KG1 (cell line): ENCODE measurements at places on chromosomes 2 and 18.

GRCh38 chr2:143226714-143227541, 97.7 kb downstream of the ARHGAP15 start:
- no peak for DNase-seq

DNA sequence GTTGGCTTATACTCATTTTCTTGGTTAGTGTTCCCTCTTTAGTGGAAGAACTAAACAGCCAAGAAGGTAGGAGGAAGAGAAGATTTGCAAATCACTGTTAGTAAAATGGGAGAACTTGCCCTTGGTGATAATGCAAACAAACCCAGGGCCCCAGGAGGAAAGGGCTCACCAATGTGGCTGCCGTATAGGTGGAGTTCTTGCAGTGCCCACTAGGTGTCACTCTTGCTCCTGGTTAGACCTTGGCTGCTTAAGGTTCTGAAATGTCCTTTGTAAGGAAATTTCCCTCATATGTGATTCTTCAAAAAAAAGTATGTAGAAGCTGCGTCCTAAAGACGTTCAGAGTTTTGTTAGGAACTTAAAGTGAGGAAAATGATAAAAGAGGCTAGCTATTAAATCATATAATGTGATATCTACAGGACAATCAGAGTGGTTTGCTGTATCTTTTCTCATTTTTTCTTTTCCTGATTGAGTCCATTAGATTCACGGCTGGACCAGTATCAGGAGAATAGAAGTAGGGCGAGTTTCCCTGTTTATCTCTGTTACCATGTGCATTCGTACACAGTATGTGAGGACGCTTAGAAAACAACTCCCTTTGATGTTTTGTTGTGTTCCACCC, 48.6 kb downstream of the RPIA start:
- peak; percentile 23 for DNase-seq

DNA sequence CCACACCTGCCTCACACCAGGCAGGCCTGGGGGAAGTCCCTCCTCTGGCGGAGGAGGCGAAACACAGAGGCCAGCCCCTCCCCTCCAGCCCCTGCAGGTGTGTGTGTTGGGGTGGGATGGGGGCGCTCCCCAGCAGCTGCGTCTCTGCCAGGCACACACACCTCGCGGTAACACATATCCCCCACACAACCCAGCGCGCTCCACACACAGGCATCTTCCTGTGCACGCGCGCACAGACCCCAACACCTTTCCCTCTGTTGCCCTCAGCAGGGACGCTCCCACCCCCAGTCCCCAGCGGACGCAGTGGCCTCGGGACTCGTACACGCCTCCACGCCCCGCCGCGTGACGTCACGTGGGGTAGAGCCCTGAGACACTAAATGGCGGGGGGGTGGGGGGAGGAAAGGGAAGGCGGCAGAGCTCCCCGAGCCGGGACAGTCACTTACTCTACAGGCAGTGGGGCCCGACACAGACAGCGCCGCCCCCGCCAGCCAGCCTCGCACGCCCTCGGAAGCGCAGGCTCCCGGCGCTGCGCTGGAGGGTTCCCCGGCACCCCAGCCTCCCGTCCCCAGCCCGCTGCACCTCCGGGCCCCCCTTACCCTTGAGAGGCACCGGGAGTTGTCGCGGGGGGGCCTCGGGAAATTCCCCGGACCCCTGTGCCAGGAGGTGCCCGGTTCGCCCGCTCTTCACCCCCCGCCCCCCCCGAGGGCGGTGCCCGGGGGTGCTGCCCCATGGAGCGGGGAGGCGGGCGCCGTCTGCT, at the start of gene WNT10A:
Gene WNT10A, plus strand, starts transcription at position 751 of the 757 bp plus-strand sequence. CDS start 144 bp downstream, outside the sequence.
- DNase-seq: no peak

GRCh38 chr2:162711832-162712540, 126.6 kb downstream of the KCNH7 start:
- no peak for DNase-seq

DNA sequence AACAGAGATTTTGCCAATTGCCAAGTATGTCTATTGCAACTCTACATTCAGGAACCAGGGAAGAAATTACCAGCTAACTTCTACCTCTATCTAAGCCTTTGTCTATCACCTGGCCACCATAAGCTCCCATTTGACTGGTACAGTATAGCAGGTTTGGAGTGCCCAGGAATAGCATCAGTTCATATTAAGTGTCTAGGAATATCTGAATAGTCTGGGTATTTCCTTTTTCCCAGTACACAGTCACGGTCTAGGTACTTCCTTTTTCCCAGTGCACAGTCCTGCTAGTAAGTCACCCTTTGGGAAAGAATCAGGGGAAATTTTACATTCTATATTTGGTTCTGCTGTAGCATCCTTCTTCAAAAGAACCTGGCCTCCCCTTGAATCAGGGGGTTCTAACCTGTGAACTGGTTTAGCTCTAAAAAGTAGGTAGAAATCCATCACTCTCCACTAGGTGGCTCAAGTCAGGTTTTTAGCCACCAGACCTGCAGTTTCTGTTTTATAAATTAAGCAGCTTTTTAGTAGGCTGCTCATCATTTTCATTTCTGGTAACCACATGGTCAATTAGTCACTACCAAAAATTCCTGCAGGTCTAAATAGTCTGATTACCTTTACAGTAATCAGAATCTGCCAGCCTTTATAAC, 49.3 kb upstream of the DNAJC10 start:
- DNase-seq: no peak

GRCh38 chr2:61326423-61326822, 144.5 kb downstream of the USP34 start:
- no peak for DNase-seq

GRCh38 chr2:225354281-225354774, 45.2 kb upstream of the NYAP2 start:
- DNase-seq: no peak

DNA sequence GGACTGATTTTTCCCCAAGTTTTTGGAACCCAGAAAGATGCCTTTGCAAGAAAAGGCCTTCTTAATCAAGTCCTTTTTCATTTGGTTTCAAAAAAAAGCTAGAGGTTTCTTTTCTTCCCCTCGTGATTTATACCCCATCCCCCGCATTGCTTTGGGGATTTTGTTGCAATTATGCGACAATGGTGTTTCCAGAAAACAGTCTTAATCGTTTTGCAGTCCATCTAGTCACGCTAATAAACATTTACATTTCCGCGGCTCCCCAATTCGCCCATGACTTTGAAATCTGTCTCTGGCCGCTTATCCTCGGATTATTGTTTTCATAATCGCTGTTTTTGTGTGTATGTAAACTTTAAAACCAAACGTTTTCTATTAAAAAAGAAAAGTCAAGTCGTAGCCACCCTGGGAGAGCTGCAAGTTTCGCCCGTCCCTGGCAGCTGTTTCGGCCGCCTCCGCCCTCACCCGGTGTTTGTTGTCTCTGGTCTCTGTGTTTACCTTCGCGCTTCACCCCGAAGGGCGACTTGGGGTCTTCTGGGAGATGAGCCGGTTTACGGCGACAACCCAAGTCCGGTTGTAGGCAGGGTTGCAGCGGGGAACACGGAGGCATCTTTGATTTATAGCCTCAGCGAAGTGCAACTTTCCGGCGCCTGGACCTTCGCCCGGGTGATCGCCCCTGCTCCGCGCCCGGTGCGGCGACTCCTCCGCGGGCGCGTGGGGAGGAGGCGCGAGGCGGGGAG, 667 bp downstream of the SP9 start:
- no peak for DNase-seq

GRCh38 chr18:55470826-55471225, 117.2 kb downstream of the TCF4 start:
- no peak for DNase-seq

DNA sequence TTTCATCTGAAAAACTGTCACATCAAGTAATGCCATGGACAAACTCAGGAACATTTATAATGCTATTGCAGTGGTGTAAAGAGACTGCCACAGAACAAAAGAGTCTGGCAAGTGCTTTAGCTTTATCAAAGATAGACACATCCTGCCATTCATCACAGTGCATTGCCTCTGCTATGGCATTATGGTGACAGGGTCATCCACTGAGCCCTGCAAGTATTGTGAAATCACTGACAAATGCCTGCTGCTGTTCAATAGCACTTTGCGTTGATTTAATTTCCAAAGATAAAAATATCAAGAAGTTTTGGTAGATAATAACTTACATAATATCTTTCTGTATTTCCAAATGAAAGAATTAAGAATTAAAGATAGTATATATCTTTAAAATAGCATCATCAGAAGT, 38.7 kb downstream of the NYAP2 start:
- no peak for DNase-seq

- DNase-seq: no peak
Measured at GRCh38 chr2:1032030-1032429, 81.4 kb downstream of the SNTG2 start.

DNA sequence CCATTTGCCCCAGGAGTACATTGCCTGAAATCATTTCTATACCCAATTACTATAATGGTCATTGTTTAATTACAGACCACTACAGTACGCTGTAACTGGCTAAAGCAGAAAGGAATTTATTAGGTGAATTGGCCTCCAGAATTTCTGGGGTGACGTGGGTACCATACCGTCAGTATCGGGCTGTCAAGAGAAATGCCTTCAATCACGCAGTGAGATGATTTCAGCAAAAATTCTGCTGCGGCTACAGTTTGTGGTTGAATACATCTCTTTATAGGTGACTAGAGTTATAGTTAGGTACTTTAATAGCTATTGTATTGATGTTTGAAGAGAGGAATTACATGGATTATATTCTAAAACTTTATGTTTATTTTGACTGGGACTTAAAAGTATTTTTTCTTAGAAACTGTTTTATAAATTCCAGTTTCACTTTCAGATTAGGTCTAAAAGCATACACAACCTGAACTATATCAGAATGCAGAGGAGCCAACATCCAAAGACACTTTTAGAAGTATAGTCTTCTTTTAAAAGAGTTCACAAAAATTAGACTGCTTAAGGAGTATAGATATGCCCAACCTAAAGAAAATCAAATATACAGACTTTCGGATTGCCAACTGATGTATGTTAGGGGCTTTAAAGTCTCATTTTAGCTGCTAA, 128.4 kb downstream of the TTC27 start:
- no peak for DNase-seq

- DNase-seq: no peak
Measured at GRCh38 chr18:70973626-70974025, 684.8 kb downstream of the SOCS6 start.

- no peak for DNase-seq
Measured at GRCh38 chr18:75211002-75211621, 515 bp downstream of the TSHZ1 start.

DNA sequence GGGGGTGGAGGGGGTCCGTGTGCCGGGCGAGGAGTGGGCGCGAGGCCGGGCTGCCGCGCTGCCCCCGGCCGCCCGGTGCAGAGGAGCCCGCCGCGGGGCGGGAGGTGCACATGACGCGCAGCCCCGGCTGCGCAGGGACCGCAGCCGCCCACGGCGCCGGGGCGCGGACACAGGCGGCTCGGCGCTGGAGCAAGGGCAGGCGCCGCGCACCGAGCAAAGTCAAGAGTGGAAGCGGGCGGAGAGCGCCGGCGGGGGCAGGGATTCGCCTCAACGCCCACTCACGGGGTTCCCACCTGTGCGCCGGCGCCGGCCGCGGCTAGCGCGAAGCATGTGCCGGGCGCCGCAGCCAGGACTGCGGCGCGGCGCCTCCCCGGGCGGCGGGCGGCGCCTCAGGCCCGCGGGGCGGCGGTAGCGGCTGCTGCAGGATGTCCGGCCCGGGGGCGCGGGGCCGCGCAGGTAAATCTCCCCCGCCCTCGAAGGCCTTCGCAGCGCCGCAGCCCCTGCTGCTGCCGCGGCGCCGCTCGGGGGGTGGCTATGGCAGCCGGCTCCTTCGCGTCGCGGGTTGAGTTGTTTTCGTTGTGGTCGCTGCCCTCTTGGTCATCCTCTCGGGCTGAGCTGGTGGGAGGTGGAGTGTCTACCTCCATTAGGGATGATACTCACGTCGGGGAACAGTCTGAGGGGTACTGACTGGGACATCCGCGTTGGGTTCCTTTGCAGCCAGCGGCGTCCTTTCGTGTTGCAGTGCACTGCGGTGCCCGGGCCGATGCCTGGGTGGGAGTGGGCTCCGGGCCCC, 216.3 kb upstream of the DTNA start:
- DNase-seq: no peak

DNA sequence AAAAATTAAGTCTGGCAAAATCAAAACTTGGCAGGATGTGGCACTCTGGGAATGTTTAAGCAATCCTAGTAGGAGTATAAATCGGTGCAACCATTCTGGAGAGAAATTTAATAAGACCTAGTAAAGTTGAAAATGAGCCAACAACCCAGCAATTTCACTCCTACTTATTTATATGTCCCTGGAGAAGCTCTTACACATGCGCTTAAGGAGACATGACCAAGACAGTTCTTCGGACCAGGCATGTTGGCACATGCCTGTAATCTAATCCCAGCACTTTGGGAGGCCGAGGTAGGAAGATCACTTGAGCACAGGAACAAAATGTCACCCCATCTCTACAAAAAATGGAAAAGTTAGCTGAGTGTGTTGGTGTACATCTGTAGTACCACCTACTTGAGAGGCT, 374.6 kb upstream of the LYPD1 start:
- no peak for DNase-seq

GRCh38 chr2:103176294-103176915, 414.6 kb downstream of the TMEM182 start:
- no peak for DNase-seq

GRCh38 chr2:6627316-6627715, 238.4 kb downstream of the CMPK2 start:
- DNase-seq: no peak

- no peak for DNase-seq
Measured at GRCh38 chr2:196279541-196279940, 108.2 kb upstream of the STK17B start.

DNA sequence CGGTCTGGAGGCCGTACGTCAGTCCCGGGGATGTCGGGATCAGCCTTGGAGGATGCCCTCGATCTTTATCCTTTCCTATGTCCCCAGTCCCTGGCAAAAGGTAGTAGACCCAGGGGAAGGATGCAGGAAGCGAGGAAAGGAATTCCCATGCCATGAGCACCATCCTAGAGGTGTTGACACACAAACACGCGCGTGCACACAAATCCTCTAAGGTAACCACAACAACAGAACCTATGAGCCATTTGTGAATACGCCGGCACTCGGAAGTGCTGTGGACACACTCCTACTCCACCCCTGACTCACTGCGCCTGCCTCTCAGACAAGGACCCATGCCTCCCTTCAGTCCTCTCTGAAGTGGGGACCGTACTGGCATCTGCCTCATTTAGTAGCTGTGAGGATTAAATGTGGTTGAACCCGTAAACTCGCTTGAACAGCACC, 11.3 kb upstream of the MLPH start:
- DNase-seq: no peak

GRCh38 chr2:37394796-37395555, 50.5 kb downstream of the QPCT start:
- DNase-seq: no peak

GRCh38 chr2:241173557-241173956, 14.9 kb upstream of the ANO7 start:
- no peak for DNase-seq

- no peak for DNase-seq
Measured at GRCh38 chr2:240868286-240869108, at the start of gene AGXT. Gene AGXT, plus strand, starts transcription at chr2:240868824. Its CDS starts 42 bp downstream, at chr2:240868866.

DNA sequence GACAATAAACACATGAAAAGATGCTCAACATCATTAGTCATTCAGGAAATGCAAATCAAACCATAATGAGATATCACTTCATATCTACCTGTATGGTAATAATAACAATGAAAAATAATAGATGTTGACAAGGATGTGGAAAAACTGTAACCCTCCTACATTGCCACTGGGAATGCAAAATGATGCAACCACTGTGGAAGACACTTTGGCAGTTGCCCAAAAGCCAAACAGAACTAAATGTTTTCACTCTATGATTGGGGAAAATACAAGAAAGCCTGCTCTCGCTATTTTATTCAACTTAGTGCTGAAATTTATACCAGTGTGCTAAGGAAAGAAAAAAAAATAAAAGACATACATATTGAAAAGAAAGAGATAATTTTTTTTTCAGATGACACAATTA, 934.5 kb downstream of the CNTNAP5 start:
- no peak for DNase-seq

GRCh38 chr2:143192716-143193115, 63.5 kb downstream of the ARHGAP15 start:
- DNase-seq: no peak
